GF-D8 (cell line): ENCODE measurements at places on chromosomes 11 and 22.

- DNase-seq = no peak
Observed at GRCh38 chr11:16989554-16989953, 24.7 kb downstream of the PLEKHA7 start.

GRCh38 chr11:824292-824880, 3.3 kb upstream of the CRACR2B start:
- no peak for DNase-seq

DNA sequence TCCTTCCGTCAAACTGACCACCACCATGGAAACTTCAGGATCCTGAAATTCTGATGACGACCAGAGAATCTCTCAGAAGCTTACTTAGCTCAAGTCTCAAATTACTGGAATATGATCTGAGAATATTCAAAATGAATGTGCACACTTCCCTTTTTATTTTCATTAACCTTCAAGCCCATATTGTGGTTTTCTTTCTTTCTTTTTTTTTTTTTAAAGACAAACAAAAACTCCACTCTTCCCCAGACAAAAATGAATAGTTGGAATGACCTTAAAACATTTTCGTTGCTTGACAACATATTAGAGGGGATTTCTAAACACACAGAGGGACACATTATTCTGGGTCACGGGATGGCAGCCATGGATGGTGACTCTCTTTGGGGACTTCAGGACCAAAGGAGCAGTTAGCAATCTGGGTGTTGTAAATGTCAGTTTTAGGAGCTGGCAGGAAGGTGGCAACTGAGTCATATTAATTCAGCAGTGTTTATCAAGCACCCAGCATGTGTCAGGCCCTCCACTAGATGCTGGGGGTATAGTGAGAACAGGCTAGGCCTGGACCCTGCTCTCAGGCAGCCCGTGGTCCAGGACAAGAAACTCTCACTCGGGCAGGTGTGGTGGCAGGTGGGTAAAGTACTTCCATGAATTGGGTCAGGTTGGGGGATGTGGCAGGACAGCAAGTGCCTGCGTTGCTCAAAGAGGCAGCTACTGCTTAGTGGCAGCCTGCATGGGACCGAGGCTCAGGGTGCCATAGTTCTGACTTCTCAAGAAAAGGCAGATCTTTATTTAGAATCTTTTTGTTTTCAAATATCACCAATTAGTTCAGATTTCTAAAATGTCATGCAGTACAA, 126.1 kb downstream of the HIPK3 start:
- no peak for DNase-seq

DNA sequence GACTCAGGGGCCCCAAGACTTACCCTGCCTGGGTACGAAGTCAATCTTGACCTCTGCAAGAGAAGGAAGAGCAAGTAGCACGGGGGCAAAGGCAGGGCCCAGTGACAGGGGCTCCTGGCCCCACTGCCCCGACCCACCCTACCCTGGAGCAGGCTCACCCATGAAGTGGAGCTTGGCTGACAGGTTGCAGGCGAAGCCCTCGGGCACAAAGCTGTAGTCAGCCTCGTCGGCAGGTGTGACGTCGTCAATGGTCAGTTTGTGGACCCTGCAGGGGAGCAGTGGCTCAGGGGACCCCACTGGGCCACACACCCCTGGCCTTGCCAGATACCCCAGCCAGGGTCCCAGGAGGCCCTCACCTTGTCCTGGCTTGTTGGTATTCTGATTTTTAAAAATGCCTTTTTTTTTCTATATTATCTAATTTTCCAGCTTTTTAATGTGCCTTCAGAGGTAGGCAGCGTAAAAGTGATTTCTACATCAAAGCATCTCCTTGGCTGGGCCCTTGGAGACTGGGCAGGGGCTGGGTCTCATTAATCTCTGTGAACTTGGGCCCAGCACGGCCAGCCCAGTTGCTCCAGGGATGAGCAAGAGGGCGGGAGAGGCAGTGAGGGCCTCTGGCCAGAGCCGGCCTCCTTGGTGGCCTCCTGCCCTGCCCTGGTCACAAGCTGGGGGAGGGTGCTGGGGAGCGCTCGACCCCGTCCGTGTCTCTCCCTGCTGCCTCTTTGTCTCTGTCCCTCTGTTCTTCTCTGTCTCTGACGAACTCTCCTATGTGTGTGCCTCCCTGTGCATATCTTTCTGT, 11.3 kb downstream of the MYBPC3 start:
- DNase-seq = no peak

GRCh38 chr22:49992921-49993648, 19.5 kb downstream of the IL17REL start:
- peak; percentile 15 for DNase-seq

DNA sequence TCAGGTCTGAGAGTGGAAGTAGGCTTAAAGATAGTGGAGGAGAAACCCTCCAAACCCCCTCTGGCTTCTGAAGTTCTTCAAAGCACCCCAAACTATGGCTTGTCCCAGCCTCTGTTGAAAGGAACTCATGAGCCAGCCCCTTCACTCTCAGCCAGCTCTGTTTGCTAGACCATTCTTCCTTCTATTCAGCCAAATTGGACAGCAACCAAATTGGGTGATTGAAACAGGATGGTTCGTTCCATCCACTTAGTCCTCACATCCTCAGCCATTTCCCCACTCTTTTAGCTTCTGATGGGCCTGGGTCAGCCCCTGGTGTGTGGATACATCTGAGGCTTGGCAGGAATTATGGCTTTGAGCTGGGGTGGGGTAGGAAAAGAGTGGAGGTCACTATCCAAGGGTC, 4.5 kb downstream of the HTR3A start:
- DNase-seq = no peak

DNA sequence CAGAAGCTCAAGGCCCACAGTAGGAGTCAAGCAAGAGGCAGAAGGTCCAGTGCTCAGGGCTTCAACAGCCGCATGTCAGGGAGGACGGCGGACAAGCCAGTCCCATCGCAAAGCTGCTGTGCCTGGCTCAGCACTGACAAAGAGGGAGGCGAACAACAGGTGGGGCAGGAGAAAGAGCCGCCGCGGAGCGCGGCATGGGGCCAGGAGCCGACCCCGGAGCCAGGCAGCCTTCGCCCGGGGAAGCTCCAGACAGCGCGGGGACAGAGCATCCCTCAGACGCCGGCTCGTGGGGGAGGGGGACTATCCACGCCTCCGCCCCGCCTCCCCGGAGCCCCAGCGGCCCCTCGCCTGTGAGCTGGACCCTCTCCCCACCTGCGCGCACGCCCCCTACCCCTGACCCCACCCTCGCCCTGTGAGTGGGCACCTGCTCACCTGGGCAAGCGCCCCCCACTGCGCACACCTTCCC, 369 bp downstream of the DHCR7 start:
- no peak for DNase-seq

DNA sequence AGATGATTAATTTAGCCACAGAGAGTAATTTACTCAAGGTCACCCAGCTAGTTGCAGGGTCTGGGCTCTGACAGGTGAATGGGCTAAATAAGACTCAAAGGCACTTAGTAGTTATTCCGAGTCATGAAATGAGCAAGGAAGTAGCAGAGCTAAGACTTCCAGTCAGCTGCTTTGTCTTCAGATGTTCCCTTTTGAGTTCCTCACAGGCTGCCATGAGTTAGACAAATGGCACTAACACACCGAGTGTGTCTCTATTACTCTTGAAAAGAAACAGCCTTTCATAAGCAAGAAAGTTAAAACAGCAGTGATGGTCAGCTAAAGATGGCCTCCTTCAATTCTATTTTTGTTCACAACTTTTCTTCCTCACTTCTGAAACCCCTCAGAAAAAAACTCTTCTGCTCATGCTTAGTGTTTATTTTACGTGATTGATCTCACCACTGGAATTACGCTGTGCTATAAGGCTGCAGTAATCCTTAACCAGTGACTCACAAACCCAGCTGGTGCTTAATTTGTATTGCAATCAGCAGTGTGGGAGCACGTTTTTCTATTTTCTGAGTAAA, 389.1 kb downstream of the AASDHPPT start:
- DNase-seq = no peak

DNA sequence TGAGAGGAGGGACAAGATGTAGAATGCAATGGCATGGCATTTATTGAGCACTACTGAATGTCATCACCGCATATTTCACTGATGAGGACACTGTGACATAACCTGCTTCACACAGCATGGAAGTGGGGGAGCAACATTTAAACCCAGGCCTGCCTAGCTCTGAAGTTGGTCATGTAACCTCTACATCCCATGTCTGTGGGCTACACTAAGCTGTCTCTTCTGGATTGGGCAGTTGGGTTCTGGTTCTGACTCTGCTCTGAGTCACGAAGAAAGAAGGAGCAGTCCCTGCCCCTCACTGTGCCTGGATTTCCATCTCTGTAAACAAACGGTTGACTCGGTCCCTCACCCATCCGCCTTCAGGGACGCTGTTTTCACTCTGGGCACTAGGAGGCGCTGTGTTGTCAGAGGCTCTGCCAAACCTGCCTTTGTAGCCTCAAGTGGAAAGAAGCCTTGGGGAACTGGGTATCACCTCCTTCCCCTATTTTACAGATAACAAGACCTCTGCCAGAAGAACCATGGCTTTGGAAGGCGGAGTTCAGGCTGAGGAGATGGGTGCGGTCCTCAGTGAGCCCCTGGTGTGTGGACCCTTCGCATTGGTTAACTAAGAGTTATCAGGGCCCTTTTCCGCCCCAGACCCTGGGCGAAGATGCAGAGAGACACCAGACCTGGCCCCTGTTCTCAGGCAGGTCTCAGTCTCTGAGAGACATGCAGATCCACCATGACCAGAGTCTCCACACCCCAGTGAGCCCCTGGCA, 12.7 kb upstream of the ARHGEF17 start:
- DNase-seq = peak; percentile 16

DNA sequence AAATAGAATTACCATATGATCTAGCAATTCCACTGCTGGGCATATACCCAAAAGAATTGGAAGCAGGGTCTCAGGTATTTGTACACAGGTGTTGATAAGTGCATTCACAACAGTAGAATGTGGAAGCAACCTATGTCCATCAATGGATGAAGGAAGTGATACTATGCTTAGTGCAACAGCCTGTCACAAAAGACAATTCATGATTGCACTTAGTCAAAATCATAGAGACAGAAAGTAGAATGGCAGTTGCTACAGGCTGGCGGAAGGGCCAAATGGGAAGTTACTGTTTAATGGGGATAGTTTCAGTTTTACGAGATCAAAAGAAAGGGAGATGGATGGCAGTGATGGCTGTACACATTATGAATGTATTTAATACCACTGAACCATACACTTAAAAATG, 42.0 kb downstream of the SGSM3 start:
- no peak for DNase-seq

DNA sequence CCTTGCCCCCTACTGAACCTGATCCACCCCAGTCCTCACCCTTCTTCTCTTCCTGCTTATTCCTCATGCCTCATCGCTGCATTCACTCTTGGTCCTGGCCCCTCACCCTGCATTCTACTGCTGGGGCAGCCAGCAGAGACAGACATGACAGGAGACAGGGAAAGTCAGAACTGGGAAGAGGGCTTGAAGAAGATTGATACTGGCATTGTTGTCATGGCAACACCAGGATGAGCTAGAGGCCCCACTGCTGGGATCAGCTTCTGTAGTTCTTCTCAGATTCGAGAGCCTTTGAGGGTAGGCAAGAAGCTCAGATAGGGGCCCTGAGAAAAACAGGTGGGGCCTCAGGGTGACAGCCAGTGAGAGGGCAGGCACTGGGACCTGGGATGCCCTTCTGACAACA, 264.3 kb downstream of the MIAT start:
- DNase-seq = no peak

DNA sequence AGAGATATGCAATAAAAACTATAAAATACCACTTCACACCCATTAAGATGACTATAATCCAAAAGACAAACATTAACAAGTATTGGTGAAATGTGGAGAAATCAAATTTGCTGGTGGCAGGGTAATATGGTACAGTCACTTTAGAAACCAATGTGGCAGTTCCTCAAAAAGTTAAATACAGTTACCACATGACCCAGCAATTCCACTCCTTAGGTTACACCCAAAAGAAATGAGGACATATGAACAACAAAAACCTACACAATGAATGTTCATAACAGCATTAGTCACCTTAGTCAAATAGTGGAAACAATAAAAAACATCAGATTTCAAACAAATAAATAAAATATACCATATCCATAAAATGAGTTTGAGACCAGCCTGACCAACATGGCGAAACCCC, 52.6 kb downstream of the RDX start:
- DNase-seq = no peak

DNA sequence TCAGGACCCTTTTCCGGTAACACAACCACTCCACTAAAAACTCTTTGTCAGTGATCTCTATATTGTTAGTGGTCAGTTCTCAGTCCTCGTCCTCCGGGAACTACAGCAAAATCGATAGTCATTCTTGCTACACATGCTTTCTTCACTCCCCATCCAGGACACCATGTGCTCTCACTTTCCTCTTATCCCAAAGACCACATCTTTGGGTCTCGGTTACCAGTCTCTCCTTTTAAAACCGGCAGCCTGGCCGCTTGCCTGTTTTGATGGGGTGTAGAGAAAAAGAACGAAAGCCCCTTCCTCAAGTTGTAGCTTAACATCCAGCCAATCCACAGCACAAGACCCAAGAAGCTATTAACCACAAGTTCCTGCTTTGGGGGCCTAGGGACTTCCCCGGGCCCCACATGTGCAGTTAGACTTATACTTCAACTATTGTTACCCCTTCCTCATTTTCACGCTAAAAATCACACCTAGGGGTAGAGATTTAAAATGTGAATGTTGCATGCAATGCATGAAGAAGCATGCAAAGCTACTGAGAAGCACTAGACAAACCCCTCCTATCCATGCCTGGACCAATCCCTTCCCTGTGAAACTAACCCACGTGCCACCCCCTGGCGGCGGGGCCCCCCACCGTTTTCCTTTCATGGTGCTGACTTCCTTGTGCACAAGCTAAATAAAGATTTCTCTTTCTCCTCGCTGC, 1.5 kb upstream of the TOLLIP start:
- peak; percentile 69 for DNase-seq

- DNase-seq = no peak
Observed at GRCh38 chr11:122843281-122844141, 5.2 kb downstream of the CRTAM start.

DNA sequence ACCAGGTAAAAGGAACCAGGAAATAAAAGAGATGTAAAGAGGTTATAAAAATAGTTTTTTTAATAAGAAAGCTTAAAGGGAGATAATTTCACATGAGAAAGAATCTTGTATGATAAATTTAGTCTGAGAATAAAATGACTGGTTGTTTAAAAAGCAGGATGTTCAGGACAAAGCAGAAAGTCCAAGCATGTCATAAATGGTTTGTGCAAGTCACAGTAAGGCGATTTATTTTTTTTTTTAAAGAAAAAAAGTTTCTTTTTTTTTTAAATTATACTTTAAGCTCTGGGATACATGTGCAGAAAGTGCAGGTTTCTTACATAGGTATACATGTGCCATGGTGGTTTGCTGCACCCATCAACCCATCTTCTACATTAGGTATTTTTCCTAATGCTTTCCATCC, 30.8 kb downstream of the GLYATL2 start:
- no peak for DNase-seq

- DNase-seq = no peak
Observed at GRCh38 chr22:46465345-46465720, 72.1 kb downstream of the CELSR1 start.

- DNase-seq = peak; percentile 96
Observed at GRCh38 chr22:24510637-24511625, 15.8 kb downstream of the UPB1 start.

DNA sequence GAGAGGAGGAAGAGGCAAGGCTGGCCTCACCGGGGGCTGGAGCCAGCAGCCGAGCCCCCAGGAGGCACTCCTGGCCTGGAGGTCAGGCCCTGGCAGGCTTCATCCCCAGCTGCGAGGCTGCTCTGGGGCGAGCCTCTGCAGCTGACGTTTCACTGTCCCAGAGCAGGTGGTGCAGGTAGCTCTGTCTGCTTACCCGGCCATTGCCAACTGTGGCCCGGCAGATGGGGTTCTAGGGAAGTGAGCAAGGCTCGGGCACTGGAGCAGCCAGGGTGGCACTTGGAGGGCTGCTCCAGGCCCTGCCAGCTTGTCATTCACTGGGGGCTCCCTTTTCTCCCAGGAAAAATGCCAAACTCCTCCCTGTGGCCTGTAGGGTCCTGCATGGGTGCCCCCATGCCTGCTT, 118.7 kb upstream of the ANO1 start:
- no peak for DNase-seq
